Thyroid gland (tissue), 4 donors: ENCODE measurements at places on chromosomes 7 and 10.

- DNase-seq = peak; percentile 64
Observed at GRCh38 chr10:15084502-15084922, 4.1 kb downstream of the ACBD7 start.

DNA sequence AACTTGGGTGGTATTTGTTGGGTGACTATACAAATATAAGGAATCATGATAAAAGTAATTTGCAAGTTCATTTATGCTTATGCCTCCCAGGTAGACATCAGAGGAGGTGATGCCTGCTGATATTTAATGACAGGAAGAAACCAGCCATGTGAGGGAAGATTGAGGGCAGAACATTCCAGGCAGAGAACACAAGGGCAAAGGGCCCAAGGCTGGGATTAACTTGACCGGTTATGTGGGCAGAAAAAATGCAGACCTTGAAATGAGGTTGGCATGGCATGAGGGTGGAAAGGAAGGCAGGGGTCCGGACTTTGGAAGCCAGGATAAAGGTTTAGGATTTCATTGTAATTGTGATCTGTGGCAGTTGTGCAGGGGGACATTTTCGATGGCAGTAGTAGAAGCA, 68.0 kb upstream of the MTPN start:
- no peak for DNase-seq

DNA sequence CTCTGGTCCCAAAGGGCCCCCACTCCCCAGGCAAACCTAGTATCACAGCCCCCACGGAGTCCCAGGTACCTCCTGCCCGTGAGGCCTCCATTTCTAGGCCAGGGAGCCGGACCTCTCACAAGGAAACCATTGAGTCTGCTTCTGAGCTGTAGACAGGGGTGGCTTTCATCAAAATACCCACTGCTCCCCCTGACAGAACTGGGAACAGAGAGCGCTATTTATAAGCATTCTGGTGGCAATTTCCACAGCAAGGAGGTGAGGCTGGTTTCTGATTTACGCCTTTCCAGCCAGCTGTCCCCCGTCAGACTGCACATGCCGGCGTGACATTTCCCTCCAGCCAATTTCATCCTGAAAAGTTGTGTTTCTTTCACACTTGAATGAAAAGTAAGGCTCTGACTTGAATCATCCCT, 407.5 kb upstream of the PRKCQ start:
- DNase-seq = no peak

DNA sequence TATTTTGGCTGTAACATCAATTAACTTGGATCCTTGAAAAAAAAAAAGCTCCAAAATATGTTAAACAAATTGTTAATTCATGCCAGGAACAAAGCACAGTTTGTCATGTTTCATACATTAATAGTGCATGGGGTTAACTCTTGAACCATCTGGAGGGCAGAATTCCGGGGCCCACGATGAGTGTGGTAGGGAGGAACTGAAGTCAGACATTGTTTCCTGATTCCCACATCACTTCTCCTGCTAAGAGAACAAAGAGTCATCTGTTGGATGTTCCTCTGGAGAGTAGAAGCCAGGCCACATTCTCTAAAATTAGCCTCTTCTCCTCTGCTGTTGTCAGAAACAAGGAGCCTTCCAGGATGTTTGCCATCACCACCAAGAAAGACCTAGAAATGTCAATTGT, 54.6 kb downstream of the TMEM178B start:
- no peak for DNase-seq

- DNase-seq = no peak
Observed at GRCh38 chr7:55310287-55311025, 54.7 kb upstream of the LANCL2 start.

GRCh38 chr7:102463841-102464576, 654 bp downstream of the ALKBH4 start:
- DNase-seq = peak; percentile 74
